Left renal cortex interstitium (tissue), 4 donors: ENCODE measurements at places on chromosomes 12 and 14.

- no peak for DNase-seq
These were observed 88.8 kb downstream of the FBXL14 start for GRCh38 chr12:1505576-1505975.

GRCh38 chr14:53190938-53191337, 37.8 kb upstream of the DDHD1 start:
- no peak for DNase-seq

DNA sequence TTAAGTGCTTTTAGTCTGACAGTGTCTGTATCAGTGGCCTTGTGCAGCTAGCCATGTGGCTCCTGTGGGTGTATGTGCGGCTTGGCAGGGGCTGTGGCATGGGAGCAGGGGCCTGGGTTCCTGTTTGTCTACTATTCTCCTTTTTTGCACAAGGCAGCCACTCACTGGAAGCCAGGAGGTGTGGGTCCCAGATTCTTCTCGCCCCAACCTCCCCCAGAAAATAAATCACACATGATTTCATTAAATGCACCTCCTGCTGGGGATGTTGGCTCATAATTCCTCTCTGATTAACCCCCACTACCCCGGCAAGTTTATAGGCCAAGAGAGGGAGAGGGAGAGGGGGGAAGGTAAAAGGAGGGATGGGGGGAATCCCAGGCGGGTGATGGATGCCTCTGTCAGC, 17.6 kb downstream of the CALCOCO1 start:
- no peak for DNase-seq

GRCh38 chr12:49767333-49767732, 26.0 kb downstream of the TMBIM6 start:
- no peak for DNase-seq

DNA sequence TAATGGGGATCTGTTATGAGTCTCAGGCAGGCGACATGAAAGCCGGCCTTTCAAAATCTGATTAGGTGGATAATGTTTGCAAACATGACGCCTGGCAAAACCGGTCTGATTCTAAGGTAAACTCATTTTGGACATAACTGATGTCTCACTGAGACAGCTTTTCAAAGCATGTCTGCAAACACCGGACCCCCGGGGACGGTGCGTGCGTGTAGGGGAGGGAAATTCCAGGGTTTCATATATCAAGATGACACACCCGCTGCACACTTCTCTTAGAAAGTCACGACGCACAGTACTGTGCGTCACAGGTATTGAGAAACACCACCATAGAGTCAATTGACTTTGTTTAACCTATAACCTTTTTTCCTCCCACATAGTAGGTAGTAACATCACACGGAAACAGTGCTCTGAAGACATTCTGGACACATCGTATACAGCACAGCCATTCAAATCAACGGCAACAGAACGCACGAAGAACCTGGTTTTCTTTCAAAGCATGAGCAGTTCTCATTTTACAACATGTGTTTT, 43.9 kb upstream of the TESC start:
- DNase-seq = no peak

- peak; percentile 50 for DNase-seq
These were observed 58.9 kb upstream of the PLEKHG3 start for GRCh38 chr14:64645220-64645892.
